Thyroid gland (tissue), 4 donors: ENCODE measurements at places on chromosomes 4 and X.

GRCh38 chr4:154348657-154349056 is 142.9 kb downstream of the DCHS2 start:
- DNase-seq, result no peak

DNA sequence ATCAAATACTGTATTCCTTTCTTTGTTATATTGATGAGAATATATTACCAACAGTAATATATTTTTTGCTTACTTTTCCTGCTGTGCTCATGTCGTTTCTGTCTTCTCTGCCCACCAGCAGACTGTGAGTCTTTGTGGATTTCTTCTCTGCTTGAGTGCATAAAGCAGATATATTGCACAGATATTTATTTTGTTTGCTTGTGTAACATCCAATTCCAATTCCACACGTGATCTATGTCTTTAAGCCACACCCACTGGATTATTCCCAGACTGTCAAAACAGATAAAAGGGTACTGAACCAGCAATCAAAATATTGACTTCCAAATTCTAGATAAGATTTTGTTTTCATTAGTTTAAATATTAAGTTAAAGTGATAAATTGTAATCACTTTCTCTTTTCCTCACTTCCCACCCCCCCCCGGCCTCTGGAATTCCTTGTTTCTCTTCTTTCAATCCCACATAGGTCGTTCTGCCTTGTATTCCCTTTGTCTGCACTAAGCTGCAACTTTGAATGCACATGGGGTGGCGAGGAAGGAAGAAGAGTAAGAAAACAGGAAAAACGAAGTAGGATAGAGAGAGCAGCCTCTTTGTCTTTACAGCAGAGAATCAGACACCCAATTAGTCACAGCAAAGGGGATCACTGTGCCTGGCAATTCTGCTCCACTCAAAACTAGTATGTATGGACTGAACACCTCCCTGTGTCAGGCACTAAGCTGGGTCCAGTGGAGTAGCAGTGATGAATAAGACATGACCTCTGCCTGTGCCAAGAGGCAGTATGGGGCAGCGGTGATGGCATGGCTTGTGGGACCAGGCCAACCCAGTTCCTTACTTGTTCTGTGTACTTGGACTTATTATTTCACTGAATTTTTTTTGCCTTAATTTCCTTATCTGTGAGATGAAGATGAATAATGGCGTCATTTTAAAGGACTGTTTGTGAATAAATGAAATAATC is at the start of gene ADH1B:
Gene ADH1B, minus strand, starts transcription at position 161 of the 951 bp plus-strand sequence. Its CDS starts 70 bp downstream, at position 91.
- no peak for DNase-seq

- DNase-seq, result no peak
Measured at GRCh38 chrX:105701310-105702052, 120.9 kb upstream of the NRK start.

DNA sequence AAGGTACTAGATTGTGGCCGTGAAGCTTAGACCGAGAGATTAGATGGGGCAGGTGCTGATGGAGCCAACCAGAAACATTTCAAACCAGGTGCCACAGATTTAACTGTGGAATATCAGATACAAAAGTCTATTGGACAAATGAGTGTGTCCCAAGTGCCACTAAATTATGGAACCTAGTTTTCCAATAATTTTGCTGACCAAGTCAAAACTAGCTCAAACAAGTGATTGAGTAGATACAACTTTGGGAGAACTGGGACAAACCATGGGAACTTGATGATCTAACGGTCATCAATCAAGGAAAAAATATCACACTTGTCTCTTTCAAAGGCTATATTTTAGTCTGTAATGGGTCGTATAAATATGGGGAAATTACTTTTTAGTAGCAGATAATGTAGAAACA is 562.9 kb downstream of the KCNIP4 start:
- no peak for DNase-seq

DNA sequence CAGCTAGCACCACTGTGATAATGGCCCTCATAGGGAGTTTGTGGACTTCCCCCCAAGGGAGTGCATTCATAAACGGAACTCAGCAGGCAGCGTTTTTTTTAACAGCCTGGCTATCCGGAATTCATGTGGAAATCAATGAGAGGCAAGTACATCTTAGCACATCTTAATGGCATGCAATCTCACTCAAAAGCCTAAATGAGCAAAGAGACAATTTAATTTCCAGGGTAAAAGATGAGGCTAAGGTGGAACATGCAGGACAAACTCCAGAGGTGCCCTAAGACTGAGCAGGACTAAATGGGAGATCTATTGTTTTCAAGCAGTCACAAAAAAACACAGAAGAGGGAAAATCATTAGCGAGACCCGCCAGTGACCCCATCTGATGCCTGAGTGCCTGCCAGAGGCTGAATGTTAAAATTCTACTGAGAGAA is 243.5 kb upstream of the KCNIP4 start:
- no peak for DNase-seq

- no peak for DNase-seq
Measured at GRCh38 chrX:20965270-20966044, 408.8 kb upstream of the CNKSR2 start.

- DNase-seq, result no peak
Measured at GRCh38 chr4:137968956-137969678, 273.0 kb downstream of the SLC7A11 start.

DNA sequence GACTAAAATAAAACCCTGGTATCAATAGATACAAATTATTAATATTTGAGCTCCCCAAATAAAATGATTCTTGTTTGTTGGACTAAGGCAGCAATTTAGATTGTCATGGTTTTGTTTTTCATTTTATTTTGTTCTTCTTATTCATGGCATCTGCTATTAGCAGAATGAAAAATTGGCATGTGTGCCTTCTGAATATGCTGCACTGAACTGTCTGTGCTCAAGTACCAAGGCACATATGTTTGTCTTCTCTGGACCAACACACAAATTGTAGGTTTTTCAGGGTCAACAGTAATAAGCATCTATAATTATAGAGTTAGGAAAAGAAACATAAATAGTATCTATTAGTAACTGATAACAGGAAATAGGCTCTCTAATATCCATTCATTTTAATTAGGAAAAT is 121.1 kb downstream of the BANK1 start:
- no peak for DNase-seq

DNA sequence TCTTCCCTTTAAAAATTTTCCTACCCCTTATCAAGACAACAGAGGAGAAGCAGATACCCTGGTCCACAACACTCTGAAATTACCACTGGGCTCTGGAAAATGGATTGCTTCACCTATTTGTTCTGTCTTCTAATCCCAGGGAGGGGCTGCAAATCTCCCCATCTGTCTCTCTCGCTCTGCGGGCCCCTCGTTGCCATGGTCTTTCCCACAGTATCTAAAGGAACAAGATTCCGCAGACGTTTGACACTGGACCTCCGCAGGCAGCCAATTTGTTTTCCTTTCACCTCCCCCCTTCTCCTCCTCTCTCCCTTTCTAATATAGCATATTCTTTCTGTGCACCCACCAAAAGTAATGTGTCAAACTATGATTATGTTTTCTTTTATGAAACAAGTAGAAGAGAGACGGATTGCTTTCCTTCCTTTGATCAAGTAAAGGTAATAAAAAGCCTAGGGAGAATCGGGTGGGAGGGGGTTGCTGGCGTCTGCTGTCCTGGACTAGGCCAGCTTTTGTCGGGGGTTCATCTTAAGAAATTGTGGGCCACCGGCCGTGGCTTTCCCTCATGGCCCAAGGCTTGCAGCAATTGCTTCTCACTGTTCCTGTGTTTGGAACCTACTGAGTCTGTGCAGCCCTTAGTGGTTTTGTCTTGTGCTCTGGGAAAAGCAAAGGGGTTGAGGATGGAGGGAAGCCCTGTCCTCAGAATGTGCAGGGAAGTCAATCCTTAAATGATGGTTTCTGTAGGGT is 81.0 kb downstream of the MGST2 start:
- DNase-seq, result no peak

GRCh38 chrX:115687595-115687994 is 126.6 kb downstream of the PLS3 start:
- no peak for DNase-seq

GRCh38 chr4:114827651-114828050 is 229.0 kb downstream of the UGT8 start:
- no peak for DNase-seq

DNA sequence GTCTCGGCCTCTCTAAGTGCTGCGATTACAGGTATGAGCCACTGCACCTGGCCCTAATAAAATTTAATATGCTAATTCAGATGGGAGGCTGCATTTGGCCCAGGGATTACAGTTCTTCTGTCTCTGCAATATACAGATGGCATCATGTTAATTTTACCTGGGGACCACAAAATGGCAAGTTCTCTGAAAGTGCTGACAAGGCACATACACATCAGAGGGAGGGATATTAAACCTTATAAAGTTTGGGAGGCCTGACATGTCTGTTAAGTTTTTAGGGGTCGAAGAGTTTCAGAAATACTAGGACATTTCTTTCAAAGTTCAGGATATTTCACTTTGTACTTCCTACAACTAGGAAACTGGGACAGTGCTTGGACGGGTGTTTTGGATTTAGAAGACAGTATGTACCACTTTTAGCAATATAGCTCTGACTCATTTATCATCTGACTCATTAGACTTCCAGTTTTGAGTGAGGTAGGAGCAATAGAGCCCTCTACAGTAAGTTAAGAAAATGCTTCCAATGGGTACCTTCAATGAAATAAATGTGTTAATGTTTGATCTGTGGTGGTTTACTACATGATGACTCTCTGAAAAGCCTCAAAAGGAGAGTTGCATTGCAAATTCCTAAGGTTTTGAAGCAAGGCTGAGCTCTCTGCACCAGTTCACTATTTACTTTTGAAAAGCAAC is 981.0 kb upstream of the HS3ST1 start:
- DNase-seq, result no peak

GRCh38 chr4:121827853-121828252 is 4.2 kb upstream of the CCNA2 start:
- DNase-seq, result no peak

DNA sequence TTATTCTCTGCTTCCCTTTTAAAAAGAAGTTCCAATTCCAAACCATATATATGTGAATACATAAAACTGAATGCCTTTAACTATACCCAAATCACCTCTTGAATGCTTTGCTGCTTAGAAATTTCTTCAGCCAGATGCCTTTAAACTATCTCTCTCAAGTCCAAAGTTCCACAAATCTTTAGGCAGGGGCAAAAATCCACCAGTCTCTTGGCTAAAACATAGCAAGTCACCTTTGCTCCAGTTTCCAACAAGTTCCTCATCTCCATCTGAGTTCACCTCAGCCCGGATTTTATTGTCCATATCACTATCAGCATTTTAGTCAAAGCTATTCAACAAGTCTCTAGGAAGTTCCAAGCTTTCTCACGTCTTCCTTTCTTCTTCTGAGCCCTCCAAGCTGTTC is 49.8 kb downstream of the SULT1B1 start:
- no peak for DNase-seq

DNA sequence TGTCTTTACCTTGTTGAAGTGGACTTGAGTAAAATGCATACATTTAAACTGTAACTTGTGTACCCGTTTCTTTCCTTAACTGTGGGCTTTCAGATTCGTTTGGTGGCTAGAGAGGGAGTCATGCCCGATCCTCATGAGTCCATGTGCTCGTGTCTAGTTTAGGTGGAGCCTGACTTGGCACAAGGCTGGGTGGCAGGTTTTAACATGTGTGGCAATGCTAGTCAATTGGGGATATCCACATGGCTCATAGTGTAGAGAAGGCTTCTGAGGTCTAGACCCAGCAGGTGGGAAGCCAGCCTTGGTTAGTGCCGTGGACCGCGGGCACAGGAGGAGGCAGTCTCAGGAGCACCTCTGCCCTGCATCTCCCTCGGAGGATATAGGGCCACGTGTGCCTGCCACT is 48.5 kb upstream of the CLCN4 start:
- DNase-seq, result no peak

GRCh38 chr4:2534904-2535375 is 1.5 kb upstream of the FAM193A start:
- no peak for DNase-seq
